Choroid plexus epithelial cell (primary cell): ENCODE measurements at places on chromosomes 11 and 22.

- DNase-seq = no peak
These were observed 2.6 kb downstream of the AP1B1 start for GRCh38 chr22:29385748-29386147.

DNA sequence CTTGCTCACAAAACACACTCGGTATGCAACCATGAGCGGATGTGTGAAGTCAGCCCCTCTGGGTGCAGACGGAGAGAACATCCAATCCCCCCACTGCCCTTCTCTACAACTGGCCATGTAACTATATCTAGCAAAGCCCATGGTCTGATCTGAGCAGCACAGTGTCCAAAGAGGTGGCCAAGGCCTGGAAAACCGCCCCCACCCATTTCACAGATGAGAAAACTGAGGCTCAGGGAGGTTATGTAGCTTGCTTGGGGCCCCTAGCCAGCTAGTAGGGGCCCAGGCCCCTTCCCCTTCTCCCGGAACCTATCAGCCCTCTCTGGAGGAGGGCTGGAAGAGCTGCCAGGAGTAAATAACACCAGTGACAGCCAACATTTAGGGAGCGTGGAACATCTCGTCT is 15.4 kb upstream of the NEFH start:
- DNase-seq = no peak

- DNase-seq = no peak
These were observed 10.2 kb downstream of the SSTR3 start for GRCh38 chr22:37202001-37202555.

GRCh38 chr22:37283393-37283937 is 1.2 kb downstream of the CYTH4 start:
- no peak for DNase-seq

- peak; percentile 35 for DNase-seq
These were observed 590.5 kb downstream of the ETS1 start for GRCh38 chr11:127996825-127997224.

DNA sequence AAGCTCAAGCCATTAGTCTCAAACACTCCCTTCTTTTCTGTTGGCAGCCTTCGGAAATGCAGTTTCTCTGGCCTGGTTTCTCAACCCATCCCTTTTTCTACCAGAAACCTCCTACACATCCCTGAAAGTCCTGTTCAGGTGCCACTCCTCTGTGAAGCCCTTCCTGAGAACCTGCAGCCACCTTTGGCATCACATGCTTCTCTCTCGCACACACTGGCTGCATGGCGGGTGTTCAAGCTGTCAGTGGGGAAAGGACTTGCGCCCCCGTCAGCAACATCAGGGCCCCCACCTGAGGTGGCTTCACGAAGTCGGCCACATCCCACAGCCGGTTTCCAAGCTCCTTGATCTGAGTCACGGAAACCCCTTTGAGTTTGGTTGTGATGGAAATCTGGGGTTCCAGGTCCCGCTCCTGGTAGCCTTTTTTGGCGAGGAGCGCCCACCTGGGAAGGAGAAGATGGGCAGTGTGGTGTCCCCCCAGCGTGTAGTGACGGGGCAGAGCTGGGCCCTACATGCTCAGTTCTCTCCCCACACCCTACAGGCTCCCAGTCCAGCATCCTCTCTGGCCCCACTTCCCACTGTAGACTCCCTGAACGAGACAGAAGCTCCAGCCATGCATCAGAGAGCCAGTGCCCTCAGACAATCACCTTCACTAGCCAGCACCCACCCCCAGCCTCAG is 1.7 kb upstream of the LRRC74B start:
- DNase-seq = no peak

DNA sequence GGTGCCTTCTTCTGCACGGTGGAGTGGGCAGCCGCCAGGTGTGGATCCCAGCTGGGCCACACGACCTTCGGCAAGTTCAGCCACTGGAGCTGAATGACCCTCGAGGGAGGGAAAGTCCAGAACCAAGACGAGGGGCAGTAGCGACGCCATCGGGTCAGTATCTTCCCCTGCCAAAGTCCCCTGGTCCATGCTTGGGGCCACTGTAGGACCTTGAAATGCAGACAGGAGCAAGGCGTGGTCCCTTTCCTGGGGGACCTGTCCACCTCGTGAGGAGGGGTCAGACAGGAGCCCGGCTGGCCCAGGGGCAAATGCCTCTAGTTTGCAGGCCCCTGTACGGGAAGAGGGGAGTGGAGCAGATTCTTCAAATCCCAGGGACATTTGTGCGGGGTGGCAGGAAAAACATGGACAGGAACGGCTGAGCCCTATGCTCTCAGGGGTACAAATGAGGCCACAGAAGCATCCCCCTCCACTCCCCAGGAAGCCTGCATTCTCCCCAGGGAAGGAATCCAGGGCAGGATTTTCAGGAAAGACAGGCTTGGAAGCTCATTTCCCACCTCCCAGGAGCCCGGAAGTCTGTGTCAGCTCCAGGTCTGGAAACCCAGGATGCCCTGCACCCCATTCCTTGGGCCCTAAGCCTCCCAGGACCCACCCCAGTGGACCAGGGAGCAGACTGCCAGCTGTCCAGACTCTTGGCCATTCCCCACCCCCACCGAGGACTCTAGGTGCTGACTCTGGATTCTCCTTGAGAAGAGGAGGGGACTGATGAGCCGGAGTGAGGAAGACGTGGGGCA is 6.6 kb downstream of the SHANK2 start:
- DNase-seq = no peak

DNA sequence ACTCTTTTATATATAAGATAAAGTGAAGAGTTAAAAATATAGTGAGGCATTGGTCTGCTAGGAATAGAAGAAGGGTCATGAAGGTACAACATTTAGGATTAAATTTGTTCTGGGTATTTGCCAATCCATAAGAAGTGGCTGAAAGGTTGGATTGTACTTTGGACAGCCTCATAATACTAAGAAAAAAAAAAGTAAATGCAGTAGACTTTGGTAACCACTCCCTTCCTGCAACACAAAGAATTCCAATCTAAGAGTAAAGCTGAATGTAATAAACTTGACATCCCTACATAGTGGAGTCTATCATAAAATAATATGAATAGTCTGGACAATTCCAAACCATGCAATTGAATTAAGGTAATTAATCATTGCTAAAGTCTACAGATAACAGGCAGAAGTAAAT is 2294.4 kb downstream of the LRRC4C start:
- no peak for DNase-seq

DNA sequence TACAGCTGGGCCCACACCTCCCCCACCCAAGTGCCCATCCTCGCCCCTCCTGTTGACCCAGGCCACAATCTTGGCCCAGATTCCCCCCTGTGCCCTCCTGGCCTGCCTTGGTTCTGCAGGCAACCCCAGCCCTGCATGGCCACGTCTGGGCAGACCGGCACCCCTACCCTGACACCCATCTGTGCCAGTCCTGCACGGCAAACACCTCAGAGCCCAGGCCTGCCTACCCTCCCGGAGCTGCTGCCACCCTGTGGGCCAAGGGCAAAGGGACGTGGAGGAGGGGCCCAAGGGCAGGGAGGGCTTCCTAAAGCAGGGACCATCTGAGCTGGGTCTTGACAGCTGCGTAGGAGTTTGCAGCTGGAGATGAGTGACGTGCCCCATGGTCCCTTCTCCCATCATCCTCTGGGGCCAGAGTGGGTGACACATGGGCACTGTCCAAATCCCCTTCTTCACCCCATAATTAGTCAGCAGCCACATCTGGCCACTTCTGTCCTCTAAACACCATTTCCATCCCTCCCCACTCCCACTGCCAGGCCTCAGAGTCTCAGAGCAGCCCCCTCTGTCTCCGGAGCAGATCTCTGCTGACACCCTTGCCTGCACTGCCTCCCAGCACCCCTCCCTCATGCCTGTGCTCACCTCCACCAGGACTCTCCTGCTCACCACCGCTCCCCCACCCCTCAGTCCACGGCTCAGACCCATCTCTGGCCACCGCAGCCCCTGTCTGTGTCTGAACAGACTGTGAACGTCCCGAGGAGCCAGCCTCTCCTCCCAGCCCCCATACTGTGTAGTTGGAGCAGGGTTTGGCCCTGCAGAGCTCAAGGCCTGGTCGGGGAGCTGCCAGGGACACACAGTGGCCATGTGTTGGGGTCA is 35.6 kb upstream of the PPARA start:
- DNase-seq = no peak

GRCh38 chr22:29369460-29369859 is 18.9 kb downstream of the AP1B1 start:
- peak; percentile 94 for DNase-seq

- no peak for DNase-seq
These were observed 77.4 kb upstream of the BIRC3 start for GRCh38 chr11:102239911-102240310.

- DNase-seq = peak; percentile 45
These were observed 133.3 kb downstream of the TBC1D22A start for GRCh38 chr22:46895753-46896152.

DNA sequence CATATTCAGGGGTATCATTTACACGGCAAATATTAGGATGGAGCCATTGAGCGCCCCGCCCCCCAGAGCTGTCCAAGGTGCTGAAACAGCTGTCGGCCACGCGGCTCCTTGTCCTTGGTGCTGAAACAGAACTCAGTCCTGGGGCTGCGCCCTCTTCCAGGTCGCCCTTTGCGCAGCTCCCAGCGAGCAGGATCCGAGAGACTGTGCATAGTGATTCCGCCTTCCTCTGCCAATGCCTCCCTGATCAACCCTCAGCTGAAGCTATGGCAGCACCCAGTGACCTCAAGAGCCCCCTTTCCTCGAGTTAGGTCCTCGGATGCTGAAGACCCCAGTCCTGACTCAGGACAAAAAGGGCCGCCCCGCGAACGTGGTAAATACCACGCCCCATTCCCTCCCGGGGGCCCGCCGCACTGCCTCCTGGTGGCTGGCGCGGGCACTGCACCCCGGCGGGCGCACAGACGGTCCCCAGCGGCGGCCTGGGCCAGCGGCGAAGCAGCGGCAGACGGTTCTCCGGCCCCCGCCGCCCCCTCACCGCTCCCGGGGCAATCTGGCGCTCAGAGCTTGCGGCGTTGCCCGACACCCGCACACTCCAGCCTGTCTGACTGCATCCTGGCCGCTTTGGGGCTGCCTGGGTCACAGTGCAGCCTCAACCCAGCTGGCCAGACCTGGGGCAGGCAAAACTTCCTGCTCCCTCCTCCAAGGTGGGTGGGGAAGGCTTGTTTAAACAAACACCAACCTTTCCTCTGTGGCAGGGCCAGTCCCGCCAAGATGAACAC is 13.4 kb downstream of the SYT7 start:
- DNase-seq = peak; percentile 80

GRCh38 chr11:62860835-62861563 is 19.7 kb upstream of the SLC3A2 start:
- DNase-seq = no peak
